ENCODE measurements at places on chromosomes 1 and 21.

DNA sequence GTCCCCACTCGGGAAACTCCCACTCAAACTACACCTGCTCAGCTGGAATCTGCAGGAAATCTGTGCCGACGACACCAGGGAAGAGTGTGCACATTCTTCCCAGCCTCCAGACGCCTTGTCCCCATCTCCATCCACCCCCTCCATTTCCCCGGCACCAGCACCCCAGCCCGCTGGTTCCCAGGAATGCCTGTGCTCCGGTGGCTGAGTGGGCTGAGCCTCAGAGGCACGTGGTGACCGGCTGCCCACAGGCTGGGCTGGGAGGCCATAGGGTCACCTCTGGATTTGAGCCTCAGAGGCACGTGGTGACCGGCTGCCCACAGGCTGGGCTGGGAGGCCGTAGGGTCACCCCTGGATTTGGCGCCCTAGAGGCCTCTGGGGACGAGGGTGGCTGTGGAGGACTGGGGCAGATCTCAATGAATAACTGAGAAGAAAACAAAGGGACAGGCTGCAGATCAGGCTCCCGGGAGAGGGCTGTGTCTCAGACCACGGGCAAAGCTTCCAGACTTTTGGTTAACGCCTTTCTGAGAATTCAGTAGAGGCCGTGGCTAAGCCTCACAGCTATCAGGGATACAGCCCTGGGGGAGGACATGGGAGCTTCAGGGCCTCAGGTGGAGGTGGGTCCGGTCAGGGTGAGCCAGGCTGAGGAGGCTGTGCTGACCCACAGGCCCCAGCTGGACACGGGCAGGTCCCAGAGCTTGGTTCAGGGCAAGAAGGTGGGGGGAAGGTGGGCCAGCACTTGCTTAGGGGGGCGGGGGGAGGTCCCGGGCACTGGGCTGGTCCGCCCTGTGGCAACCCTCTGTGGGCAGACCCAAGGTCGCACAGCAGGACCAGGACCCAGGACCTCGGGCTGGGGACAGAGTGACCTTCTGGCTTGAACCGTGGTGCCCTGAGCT lies 17.3 kb upstream of the TTLL10 start:
- no peak for DNase-seq

DNA sequence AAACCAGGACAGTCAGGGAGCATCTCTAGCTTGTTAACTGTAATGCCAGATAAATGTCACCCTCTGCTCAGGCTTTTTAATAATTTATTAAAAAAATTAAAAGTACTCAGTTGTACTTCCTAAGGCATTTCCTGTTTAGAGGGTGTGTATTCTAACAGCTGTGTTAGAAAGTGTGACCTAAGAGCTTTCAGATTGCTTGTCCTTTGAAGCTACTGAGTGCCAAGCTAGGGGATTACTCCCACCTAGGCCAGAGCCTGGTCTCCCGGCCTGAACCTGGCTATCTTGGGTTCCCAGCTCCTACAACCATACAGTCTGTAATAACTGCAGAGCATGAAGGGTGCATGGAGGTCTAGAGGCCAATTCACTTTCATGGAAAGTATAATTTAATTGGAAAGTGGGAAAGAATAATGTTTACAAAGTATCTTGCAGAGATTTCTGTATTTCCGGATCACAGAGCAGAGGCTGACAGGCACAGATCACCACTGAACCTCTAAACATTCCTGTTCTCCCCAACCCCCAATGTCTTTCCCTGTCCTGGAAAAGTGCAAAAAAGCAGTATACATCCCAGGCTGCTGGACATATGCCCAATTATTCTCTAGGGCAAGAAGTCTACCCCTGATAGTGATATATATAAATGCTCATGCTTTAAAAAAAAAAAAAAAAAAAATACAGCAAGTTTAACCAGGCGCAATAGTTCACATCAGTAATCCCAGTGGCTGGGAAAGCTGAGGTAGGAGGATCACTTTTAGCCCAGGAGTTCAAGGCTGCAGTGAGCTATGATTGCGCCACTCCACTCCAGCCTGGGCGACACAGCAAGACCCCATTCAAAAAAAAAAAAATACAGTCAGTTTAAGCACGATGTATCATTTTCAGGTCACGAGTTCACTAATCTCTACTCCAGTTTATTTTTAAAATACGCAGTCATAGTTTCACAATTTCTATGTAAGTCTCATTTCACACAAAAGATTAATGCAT lies 36.7 kb upstream of the RAP1A start:
- DNase-seq = no peak

DNA sequence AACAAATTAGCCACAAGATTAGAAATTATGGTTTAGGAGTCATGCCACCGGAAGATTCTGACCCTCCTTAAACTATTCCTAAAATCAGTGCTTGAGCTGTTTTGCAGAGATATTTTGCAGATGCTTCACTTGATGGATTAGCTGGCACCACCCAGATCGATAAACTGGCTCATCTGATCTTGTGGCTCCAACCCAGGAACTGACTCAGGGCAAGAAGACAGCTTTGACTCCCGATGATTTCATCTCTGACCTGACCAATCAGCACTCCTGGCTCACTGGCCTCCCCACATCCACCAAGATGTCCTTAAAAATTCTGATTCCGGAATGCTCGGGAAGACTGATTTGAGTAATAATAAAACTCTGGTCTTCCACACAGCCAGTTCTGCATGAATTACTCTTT lies 221.6 kb downstream of the RHOU start:
- DNase-seq = no peak

DNA sequence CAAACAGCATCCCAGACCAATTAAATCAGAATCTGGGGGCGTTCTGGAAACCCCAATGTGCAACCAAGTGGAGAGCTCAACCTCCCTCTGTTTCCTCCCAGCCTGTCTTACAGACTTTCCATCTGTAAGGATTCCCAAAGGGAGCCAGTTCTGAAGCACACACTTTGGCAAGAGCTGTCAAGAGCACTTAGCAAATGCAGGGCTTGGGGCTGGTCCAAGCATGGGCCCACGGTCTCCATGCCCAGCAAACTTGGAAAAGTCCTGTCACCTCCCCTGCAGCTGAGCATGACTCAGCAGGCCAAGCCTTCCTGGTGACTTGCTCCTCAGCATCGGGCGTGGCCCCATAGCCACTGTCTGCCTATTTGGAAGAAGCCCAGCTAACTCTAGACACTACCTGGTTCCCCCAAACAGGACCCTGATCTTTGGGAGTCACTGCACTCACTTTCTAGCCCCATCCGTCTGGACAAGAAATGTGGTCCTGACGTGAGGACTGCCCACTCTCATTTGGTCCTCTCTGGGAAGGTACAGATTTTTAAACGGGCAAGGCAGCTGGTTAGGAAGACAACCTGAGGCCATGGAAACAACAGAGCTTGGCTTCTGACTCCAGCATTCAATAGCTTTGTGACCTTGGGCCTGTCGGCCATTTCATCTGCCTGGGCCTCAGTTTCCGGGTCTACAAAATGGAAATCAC lies 16.9 kb downstream of the SLC2A1 start:
- peak; percentile 89 for DNase-seq

All from epithelial cell of esophagus (primary cell).